ENCODE measurements at places on chromosomes 4 and X.
A peak's percentile ranks its signal among the peaks of the same experiment; 100 is the strongest.

- no peak for DNase-seq
Observed at GRCh38 chr4:66974665-66975064, 570.6 kb downstream of the CENPC start.

DNA sequence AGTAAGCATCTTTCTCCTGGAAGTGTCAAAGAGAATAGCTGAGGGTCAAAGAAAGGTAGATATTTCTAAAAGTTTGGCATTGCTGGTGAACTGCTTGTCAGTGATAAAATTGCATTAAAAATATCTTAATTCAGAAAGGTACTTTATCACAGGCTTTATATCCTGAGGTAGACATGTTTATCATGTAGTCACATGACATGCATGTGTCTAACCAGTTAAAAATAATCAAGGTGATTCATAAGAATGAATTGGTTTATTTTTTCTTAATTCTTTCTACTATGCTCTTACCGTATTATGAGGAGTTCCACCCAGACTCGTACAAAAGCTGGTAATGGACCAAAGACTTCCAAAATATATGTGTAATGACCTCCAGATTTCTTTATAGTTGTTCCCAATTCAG is 6.1 kb downstream of the SLC7A11 start:
- DNase-seq = no peak

DNA sequence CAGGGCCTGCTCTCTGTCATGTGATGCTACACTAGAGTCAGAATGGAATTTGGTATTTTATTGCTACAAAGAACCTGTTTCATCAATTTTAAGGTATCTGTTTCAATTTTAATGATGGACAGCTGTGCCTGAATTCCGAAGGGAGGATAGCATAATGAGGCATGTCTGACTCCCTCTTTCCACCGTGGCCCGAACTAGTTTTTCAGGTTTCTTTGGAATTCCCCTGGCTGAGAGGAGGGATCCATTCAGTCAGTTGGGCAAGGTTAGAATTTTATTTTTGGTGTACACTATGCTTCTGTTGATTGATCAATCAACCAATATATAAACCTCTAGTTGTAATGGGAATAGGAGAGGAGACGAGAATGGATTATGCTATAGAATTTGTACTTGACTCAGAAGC is 761.8 kb downstream of the FAM133A start:
- DNase-seq = no peak

GRCh38 chr4:126306152-126306869 is 991.6 kb downstream of the FAT4 start:
- no peak for DNase-seq

DNA sequence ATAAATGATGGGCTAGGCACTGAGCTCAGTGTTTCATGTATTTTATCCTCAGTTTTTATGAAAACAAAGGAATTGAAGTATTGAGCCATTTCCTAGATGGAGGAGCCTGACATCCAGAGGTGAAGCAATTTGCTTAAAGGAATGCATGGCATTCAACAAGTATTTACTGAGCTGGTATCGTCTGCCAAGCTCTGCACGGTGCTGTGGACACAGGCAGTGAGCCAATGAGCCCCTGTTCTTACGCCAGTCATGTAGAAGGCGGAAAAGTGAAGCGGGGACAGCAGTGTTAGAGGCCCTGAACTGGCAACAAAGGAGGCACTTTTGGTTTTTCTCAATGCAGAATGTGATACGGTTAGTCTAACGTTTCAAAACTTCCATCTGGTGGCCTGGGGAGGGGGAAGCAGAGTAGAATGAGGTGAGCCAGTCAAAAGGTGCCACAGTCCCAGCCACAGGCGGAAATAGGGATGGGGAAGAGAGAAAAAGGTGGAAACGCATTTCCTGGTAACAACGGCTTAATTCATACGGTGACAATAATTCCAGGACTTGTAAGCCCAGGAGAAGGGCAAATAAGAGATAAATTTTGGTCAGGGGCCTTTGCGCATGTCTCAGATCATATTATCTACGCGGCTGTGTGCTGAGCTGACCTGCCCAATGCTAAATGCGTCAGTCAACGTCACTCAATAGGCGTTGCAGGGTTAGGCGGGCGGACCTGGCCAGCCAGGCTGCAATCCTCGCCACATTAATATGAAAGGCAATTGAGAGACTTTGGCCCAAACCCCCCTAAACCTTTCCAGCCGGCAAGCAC is 133.9 kb downstream of the AFAP1 start:
- peak; percentile 94 for DNase-seq

DNA sequence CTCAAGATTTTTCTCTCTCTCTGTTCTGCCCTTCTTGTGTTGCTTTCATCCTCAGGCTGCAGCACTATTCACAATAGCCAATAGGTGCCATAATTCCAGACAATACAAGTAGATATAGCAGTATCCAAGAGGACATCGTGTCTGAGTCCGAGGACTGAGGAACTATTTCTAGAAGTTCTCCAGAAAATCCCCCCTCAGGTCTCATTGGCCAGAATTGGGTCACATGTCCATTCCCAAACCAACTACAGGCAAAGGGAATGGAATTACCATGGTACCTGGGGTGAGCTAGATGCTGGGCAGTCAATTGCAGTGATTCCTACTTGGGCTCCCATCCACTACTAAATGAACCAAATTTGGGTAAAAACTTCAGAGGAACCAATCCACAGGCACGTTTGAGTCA is 301.9 kb upstream of the RASGEF1B start:
- no peak for DNase-seq

- no peak for DNase-seq
Observed at GRCh38 chr4:104966349-104967033, 180.2 kb upstream of the TET2 start.

DNA sequence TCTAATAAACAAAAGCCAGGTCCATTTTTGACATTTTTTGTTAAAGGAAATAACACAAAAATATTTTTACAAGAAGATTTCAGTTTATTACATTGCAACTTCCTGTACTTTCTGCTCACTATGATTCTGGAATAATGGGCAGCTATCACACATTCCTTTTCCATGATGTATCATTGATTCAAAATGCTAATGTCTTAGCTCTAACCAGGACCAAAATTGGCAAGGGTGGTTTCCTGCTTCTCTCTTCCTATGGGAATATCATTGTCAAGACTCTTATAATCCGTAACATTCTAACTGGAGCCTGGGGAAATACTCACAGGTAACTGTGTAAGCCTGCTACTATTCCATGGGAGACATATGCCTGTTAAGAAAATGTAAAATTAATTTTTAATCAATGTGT is 218.6 kb downstream of the DCAF12L2 start:
- DNase-seq = peak; percentile 42

DNA sequence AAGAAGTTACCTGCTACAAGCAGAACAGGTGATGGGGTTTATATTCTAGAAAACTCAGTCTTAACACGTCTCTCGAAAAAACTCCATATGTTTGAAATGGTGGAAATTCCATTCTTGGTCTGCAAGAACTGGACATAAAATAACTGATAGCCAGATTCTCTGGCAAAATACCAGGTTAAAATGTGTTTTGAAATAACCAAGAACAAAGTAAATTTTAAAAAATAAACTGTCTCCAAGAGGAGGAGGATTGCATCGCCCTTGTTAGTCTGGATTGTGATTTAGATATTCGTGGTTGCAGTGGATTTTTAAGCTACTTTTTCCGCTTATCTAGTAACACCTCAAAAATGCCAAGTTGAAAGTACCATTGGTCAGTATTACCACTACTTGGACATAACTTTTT is 40.8 kb downstream of the CENPU start:
- DNase-seq = peak; percentile 24

GRCh38 chr4:8554555-8555100 is 25.6 kb upstream of the GPR78 start:
- DNase-seq = no peak

DNA sequence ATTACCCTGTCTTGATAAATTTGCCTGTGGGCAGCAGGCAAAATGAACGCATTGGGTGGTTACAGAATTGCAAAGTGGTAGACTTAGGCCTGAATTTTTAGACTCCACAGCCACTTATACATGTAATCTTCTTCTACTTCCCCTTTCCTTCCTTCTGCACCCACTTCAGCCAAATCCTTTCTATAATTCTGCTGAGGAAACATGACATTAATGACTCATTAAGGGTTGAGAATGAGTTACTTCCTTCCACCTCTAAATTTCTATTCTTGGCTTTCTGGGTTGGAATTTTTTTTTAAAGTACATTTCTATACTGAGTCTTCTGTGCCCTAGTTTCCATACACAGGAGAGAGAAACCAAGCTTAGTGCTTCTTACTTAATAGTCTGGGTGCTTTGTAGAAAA is 10.1 kb downstream of the PAPSS1 start:
- DNase-seq = no peak

- DNase-seq = no peak
Observed at GRCh38 chrX:133373386-133374079, 41.8 kb downstream of the GPC4 start.

DNA sequence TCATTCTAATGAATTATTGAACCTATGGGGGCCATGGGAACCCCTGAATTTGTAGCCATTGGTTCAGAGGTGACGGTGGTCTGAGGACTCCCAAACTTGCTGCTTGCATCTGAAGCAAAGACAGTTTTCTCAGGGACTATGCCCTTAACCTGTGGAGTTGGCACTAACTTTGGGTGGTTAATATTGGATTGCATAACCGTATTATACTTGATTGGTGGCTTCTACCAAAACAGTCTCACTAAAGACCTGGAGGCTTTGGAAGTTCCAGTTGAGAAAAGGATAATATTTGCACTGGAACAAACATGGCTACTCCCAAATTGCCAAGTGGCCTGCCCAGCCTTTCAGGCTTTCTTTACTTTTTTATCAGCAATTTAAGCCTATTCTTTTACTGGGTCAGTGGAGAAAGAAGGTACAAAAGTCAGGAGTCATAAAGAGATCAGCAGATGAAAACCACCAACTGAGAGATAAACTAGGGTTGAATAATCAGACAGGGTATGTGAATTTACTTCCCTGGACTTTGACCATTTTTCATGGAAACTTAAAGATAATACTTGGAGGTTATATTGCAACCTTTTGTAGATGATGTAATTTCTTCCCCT is 7.9 kb upstream of the KLHL8 start:
- no peak for DNase-seq

GRCh38 chr4:158904815-158905214 is 136.0 kb downstream of the FNIP2 start:
- DNase-seq = no peak

GRCh38 chr4:43411226-43411625 is 518.7 kb downstream of the GRXCR1 start:
- DNase-seq = no peak

DNA sequence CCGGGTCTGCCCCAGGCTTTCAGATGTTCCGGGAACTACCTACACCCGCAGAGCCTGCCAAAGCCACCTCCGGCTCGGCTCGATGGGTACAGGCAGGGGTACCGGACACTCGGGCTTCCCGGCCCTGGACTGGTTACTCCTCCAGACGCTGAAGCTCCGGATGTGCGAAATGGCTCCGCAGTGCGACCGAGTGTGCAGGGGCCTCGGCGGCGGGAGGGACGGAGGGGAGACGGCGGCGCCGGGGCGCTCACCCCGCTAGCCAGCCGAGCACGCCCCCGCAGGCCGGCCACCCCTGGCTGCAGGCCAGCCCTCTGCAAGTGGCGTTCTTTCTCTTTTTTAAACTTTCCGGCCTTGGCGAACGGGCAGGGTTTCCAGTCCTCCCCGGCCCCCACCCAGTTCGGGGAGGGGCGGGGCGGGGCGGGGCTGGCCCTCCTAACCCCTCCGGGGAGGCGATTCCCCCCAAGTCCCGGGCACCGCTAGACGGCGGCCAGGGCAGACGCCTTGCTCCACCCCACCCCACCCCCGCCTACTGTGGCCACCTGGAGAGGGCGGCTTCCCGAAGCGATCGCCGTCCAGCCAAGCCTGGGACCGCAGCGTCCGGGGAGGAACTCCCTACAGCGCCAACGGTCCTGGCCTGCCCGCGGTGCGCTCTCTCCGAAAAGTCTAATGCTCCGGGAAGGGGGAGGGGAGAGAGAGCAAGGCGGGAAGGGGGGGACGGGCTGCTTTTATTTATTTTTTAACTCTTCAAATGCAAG is 7.5 kb downstream of the BCOR start:
- DNase-seq = no peak

DNA sequence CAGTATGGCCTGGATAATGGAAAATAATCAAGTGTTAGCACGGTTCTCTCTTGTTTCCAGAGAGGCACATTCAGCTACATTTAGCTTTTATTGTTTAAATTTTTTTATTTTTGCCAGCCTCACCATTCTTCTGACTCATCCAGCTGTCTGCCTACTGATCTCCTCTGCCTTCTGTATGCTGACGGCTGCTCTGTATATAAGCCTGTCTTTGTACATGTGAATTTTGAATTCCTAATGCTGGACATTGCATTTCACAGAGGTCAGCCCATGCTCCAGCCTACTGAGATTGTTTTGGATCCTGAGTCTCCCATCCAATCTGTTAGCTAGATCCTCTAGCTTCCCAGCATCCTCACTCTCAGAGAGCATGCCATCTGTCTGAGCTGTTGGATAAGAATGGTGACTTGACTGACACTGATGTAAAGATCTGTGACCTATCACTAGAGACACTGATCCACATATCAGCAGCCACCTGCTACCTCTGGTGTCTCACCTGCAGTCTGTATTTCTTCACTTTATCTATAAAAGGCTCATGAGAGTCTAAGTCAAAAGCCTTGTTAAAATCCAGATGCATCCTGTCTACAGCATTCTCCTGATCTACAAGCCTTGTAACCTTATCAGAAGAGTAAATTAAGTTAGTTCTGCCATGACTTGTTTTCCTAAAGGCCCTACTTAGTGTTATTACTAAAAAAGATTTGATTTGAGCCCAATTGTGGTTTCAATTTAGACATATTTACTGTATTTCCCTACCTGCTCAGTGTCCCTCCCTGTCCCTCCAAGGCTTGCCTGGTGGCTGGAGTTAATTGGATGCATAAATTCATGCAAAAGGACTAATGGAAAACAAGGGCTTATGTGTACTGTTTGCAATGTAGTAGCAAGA is 25.6 kb upstream of the ARHGAP36 start:
- DNase-seq = no peak

DNA sequence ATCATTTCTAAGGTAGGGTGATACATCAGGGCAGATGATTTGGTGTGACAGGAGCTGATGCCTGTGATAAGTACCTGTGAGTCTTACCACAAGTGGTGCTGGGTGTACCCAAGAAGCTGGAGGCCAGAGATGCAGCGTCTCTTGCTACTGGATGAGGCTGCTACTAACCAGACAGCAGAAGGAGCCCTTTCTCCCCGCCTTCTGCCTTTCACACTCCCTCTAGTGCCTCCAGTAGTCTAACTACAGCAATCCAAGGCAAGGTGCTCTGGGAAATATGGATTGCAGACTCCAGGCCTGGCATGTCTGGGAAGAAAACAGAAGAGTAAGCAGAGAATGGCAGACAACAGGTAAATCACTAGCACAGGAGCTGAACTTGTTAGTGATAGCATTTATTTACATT is 470.8 kb downstream of the NKX6-1 start:
- no peak for DNase-seq

- no peak for DNase-seq
Observed at GRCh38 chr4:7664106-7664505, 229.4 kb upstream of the PSAPL1 start.

All from fibroblast of skin of right quadriceps (primary cell).